ENCODE measurements at places on chromosomes 7 and 10.

DNA sequence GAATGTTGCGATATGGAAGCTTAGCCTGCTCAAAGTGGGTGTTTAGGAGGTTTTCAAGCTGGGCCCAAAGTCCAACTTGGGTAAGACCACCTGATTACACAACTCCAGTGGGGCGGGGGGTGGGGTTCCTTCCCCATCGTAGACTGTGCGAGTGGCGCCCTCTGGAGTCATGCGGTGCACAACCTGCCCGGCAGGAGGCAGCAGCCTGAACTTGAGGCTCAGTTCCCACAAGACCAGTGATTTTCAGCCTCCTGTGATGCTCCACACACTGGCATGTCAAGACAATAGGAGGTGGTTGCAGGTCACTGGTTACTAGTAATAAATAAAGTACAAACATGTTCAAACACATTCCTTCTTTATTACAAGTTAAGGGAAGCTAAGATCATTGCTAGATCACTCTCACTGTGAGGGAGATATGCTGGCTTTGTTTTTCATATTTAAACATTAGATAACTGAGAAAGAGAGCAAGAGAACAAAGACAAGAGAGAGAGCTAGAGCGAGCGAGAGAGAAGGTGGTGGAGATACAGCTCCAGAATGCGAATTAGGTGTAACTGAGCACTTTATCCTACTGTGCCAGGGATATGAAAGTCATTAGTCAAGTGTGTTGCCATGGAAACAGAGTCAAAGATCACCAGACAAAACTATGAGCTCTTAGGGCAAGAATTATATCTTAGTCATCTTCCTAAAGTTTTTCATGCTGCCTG lies 97.4 kb upstream of the BMPER start:
- no peak for DNase-seq

DNA sequence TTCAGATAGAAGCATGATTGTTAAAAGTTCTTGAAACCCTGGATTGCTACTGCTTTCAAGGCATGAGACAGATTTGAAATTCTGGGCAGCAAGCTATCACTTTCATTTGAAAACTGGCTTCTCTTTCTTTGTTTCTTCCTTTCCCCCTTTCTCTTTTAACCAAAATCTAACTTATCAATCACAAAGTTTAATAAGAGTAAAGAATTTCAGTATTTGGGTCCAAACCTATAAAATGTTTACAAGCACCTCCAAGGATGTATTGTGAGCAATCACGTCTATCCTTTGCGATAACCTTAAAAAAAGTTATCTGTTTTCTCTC lies 21.6 kb upstream of the RPA3 start:
- no peak for DNase-seq

- DNase-seq = peak; percentile 70
Observed at GRCh38 chr7:25851332-25852210, 300.4 kb upstream of the NFE2L3 start.

- DNase-seq = no peak
Observed at GRCh38 chr7:104089612-104090011, 100.2 kb upstream of the RELN start.

GRCh38 chr7:32506266-32507054 lies 11.2 kb downstream of the AVL9 start:
- peak; percentile 74 for DNase-seq

GRCh38 chr7:101857358-101857811 lies 40.0 kb downstream of the CUX1 start:
- peak; percentile 39 for DNase-seq

DNA sequence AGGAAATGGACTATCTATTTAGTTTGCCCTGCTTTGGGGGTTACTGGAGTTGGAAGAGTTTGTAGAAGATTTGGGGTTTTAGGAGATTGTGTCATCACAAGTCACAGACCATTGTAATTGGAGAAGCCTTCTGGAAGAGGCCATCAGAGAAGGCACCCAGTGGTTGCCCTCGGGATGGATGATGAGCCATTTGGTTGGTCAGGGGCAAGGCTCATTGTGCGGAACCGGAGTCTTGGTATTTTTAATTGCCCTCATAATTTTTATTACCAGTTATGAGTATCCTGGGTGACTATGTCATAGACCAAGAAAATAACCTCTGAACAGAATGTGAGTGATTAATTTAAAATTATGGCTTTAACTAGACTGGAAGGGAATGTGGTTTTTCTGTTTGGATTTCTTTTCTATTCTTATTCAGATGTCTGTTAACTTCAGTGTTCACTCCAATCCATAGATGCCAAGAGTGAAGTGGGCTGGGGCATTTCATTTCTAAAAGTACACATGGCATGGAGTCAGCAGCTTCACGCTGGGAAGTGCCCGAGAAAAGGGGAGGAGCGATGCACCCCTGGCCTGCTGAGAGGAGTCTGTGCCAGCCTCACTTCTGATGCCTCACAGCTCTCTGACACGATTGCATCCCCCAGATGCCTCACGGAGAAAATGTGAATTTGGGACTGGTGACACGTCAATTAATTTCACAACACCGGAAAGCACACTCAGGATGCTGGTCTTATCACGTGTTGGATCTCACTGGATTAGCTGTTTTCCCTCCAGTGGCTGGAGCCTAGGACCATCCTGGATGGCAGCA lies 225.6 kb upstream of the IGFBP3 start:
- DNase-seq = no peak

DNA sequence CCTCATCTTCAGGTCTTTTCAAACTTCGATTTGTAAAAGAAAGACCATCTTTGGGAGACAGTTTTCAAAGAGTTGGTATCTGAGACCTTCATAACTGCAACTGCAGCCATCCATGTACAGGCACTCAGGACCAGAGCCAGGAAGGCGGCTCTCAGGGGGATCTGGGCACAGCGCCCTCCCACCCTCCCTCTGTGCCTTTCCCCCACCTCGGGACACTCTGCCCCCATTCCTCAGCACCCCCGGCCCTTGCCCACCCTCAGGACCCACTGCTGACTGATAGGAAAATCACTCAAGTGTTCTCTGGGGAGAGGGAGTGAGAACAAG lies 143.6 kb downstream of the CUBN start:
- DNase-seq = no peak

DNA sequence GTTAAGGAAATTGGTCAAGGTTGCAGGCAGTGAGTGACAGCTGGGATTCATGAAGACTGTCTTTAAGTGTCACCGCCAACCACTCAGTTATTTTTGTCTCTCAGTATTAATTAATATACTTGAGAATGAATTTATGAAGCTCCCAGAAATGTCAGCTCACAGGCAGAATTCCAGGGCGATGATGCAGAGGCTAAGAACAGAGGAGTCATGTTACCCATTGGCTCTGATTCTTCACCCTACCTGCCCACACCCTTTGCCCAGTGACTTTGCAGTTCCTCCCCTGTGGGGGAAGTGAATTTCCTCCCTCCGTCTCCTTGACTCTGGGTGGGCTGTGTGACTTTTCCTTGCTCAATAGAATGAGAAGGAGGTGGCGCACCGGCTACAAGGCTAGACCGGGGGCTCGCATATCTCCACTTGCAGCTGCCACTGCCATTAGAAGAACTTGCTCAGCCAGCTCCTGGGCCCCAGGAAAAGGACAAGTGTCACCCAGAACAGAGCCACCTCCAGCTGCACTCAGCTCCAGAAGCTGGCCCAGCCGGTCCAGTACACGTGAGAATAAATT lies 157.1 kb upstream of the PRKCQ start:
- no peak for DNase-seq

- DNase-seq = peak; percentile 96
Observed at GRCh38 chr10:17222329-17222728, 5.7 kb upstream of the VIM start.

- no peak for DNase-seq
Observed at GRCh38 chr7:5672468-5672867, 109.0 kb downstream of the RNF216 start.

- peak; percentile 70 for DNase-seq
Observed at GRCh38 chr7:150755473-150756099, 18.4 kb downstream of the GIMAP5 start.

DNA sequence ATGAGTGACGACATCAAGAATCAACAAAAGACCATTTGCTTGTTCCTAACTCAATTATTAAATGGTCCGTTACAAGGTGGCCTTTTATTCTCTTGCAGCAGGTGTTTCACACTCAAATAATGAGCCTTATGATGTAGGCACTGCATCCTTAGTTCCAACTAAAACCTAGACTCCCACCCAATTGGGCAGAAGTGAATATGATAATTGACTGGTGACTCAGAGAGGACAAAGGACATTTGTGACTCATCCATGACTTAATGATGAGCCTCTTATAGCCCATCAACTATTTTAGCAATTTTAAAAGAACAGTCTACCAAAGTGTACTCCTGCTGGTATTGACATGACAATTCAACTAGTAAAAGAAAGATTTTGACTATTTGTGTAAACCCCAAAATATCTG lies 1027.8 kb upstream of the PHF14 start:
- DNase-seq = no peak

DNA sequence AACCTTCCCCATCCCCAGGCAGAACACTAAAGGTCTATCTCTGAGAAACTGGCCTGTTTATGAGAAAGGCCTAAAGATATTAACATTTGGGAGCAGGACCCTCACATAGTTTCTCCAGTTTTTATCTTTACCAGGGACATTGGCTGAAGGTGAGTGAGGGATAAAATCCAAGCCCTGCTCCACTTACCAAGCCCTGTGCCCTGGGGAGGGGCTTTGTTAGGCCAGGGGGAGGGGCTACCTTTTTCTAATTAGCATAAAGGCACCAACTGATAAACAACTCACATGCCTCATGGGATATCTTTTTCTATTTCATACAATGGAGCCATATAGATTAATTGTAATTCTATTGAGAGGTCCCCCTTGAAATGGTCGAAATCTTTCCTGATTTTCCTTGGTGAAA lies 55.9 kb downstream of the RNLS start:
- DNase-seq = no peak

GRCh38 chr7:154474903-154475520 lies 422.8 kb downstream of the DPP6 start:
- DNase-seq = no peak

GRCh38 chr7:47379629-47380324 lies 202.1 kb downstream of the TNS3 start:
- no peak for DNase-seq

GRCh38 chr7:128150223-128150865 lies 90.7 kb upstream of the LEP start:
- DNase-seq = peak; percentile 45

GRCh38 chr10:88922041-88922440 lies 30.5 kb downstream of the ACTA2 start:
- DNase-seq = no peak

DNA sequence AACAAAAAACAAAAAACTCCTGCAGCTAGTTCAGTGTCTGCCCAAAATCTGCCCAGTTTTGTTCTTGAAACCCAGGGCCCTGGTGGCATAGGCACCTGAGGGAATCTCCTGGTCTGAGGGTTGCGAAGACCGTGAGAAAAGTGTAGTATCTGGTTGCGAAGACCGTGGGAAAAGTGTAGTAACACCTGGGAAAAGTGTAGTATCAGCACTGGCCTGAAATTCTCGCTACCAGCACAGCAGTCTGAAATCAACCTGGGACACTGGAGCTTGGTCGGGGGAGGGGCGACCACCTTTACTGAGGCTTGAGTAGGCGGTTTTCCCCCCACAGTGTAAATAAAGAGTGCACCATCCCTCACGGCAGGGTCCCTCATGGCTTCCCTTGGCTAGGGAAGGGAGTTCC lies 82.5 kb upstream of the SP4 start:
- no peak for DNase-seq

DNA sequence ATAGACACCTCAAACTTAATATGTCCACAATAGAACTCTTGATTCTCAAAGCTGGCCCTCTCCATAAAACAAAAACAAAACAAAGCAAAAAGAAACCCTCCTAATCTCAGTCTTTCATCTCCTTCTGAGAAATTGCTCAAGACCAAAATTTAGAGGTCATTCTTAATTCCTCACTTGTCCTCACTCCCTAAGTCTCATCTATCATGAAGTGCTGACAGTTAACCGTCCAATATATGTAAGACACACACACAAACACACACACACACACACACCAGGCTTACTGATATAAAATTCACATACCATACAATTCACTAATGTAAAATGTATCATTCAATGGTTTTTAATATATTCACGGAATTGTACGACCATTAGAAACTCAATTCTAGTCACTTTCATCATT lies 17.0 kb upstream of the SVIL start:
- DNase-seq = no peak

DNA sequence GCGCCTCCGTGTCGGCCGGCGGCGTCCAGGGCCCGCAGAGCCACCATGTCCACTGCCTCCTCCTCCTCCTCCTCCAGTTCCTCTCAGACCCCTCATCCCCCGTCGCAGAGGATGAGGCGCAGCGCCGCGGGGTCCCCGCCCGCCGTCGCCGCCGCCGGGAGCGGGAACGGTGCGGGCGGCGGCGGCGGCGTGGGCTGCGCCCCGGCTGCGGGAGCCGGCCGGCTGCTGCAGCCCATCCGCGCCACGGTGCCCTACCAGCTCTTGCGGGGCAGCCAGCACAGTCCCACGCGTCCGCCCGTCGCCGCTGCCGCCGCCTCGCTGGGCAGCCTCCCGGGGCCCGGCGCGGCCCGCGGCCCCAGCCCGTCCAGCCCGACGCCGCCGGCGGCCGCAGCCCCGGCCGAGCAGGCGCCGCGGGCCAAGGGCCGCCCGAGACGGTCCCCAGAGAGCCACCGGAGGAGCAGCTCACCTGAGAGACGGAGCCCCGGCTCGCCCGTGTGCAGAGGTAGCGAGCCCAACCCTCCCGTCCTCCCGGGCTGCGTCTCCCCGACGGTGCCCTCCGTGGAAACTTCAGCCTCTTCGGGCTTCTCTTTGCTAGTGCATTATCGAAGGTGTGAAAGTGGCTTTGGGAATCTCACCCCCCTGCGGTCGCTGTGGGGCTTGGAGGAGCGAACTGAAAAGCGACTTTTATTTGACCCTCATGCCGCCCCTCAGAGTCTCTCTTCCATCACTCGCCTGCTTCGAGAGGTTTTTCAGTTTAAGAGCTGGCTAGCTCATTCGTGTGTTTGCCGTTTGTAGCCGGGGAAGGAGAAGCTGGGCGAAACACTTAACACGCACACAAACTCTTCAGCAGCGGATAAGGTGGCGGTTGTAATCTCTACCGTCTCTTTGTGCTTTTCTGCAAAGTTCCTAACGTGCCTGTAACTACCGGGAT lies 975 bp downstream of the GLCCI1 start:
- DNase-seq = peak; percentile 13

- DNase-seq = no peak
Observed at GRCh38 chr10:29240986-29241660, 47.7 kb upstream of the LYZL1 start.

- no peak for DNase-seq
Observed at GRCh38 chr7:34067005-34067778, 161.9 kb downstream of the BMPER start.

DNA sequence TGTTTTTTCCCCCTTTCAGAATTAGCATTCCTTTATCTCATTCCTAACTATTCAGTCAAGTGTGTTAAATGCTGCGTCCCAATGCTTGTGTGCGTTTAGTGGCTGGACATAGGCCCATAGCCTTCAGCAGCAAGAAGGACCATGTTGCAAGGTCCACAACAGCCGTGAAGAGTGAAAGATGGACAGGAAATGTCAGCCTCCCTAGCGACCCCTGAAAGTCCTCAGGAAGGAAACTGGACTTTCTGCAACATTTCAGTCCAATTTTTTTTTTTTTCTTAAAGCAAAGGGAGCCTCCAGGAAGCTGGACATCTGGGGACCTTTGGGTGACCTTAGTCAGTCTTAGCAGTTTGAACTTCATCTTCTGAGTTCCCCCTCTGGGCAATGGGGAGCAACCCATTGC lies 550.7 kb upstream of the MGMT start:
- DNase-seq = no peak
